ENCODE measurements at places on chromosomes 5 and 9. TPM values are rescaled to one million over a fixed set of nuclear protein-coding genes. Genes with fewer than 3 reads are reported as not detected.

PCDHA7 gene
- total RNA-seq = 0.33 TPM

SOHLH1 gene
- not detected for total RNA-seq

SLC6A7 gene
- total RNA-seq = not detected

AJM1 gene
- total RNA-seq = 0.66 TPM

TAF11L10 gene
- total RNA-seq = not detected

EFNA5 gene
- 16.7 TPM for total RNA-seq

CD72 gene
- total RNA-seq = 0.07 TPM

SPATA31A3 gene
- not detected for total RNA-seq

PHF24 gene
- not detected for total RNA-seq

GABRG2 gene
- total RNA-seq = not detected

HSPB3 gene
- total RNA-seq = not detected

ZMAT2 gene
- 53.5 TPM for total RNA-seq

EQTN gene
- total RNA-seq = not detected

IFNA8 gene
- not detected for total RNA-seq

C9orf50 gene
- total RNA-seq = not detected

LPAR1 gene
- total RNA-seq = 0.07 TPM

TMC1 gene
- total RNA-seq = 0.99 TPM

TLR4 gene
- 51.7 TPM for total RNA-seq

GGTA1 gene
- 0.53 TPM for total RNA-seq

ERP44 gene
- total RNA-seq = 9.3 TPM

RASGRF2 gene
- 9.4 TPM for total RNA-seq

ENTPD8 gene
- 0.07 TPM for total RNA-seq

FAM221B gene
- total RNA-seq = not detected

TAF1L gene
- 0.04 TPM for total RNA-seq

RPL12 gene
- 1,838 TPM for total RNA-seq

ZNF883 gene
- 2.6 TPM for total RNA-seq

TMEM252 gene
- total RNA-seq = not detected

NRARP gene
- 14.0 TPM for total RNA-seq

ARL14EPL gene
- 0.39 TPM for total RNA-seq

SLC28A3 gene
- not detected for total RNA-seq

MRPL50 gene
- 18.7 TPM for total RNA-seq

GCNT4 gene
- 0.07 TPM for total RNA-seq

IL5 gene
- not detected for total RNA-seq

CARD6 gene
- total RNA-seq = 37.9 TPM

PCDHA5 gene
- 0.07 TPM for total RNA-seq

C9 gene
- total RNA-seq = 0.25 TPM

SPEF2 gene
- total RNA-seq = 0.88 TPM

SH3RF2 gene
- total RNA-seq = 2.5 TPM

CXCL14 gene
- total RNA-seq = not detected

PDE6A gene
- not detected for total RNA-seq

All from pulmonary artery endothelial cell (primary cell).